ENCODE measurements at places on chromosomes 6 and 20.

- no peak for DNase-seq
These were observed 59.0 kb downstream of the AFG1L start for GRCh38 chr6:108353853-108354252.

- DNase-seq: no peak
These were observed 7.5 kb upstream of the PHACTR1 start for GRCh38 chr6:12709116-12709515.

- no peak for DNase-seq
These were observed 8.9 kb downstream of the GFOD1 start for GRCh38 chr6:13478525-13478966.

- DNase-seq: no peak
These were observed 34.0 kb downstream of the NUDT3 start for GRCh38 chr6:34358389-34358905.

DNA sequence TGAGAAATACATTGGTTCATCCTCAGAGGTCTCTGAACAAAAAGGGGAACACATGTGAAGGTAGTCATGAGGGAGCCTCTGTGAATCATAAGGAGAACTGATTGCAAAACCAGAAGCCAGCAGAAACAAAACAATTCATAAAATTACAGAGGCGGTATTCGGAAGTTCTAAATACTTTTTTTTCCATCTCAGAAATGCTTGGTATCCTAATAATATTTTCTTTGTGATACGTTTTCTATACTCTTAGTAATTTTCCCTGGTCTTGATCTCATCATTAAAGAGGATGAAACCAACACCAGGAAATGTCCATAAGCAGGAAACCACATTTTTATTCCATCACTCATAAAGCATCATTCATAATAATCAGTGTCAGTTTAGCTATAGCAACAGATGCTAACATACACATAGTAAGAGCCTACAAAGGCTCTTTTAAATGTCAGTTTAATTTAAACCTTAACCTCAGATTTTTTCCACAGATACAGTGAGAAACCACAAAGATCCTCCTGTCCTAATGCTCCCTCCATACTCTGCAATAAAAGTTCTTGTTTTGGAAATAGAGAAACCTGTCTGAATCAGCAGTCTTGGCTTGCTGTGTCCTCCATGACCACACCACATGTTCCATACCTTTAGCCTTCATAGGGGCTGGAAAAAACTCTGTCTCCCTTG, 29.2 kb downstream of the SGK1 start:
- no peak for DNase-seq

DNA sequence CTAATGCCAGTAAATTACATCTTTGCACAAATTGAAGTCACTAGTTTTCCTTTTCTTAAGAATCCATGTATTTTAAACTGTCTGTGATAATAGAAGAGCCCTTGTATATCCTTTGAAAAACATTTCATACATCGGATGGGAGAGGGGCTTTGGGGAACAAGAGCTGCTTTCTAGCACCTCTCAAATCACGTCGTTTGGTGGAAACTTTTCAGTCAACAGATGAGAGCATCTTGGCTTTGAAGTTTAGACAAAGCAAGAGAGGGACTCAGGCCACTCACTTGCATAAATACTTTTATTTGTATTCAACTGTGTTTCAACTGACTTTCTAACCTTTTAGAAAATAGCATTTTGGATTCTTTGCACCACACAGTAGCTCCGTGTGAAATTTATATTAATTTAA, 502.3 kb upstream of the IMPG1 start:
- DNase-seq: no peak

DNA sequence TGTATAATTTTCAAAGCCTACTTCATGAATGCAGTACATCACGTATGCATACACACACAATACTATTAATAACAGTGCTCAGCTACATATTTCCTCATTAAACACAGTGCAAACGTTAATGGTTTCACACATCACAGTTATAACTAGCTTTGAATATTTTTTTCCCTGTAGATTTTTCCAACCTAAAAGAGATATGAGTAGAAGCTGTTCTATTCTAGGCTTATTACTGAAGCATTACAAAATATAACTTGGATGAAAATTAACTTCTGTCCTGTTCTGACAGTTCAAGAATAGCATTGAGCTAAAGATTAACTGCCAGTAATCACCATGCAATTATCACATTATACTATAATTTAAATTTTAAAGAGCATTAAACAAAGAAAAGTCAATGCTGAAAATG, 6.2 kb downstream of the LMBRD1 start:
- no peak for DNase-seq
